NCI-H1417 (cell line): ENCODE measurements at places on chromosomes 13 and 19.

DNA sequence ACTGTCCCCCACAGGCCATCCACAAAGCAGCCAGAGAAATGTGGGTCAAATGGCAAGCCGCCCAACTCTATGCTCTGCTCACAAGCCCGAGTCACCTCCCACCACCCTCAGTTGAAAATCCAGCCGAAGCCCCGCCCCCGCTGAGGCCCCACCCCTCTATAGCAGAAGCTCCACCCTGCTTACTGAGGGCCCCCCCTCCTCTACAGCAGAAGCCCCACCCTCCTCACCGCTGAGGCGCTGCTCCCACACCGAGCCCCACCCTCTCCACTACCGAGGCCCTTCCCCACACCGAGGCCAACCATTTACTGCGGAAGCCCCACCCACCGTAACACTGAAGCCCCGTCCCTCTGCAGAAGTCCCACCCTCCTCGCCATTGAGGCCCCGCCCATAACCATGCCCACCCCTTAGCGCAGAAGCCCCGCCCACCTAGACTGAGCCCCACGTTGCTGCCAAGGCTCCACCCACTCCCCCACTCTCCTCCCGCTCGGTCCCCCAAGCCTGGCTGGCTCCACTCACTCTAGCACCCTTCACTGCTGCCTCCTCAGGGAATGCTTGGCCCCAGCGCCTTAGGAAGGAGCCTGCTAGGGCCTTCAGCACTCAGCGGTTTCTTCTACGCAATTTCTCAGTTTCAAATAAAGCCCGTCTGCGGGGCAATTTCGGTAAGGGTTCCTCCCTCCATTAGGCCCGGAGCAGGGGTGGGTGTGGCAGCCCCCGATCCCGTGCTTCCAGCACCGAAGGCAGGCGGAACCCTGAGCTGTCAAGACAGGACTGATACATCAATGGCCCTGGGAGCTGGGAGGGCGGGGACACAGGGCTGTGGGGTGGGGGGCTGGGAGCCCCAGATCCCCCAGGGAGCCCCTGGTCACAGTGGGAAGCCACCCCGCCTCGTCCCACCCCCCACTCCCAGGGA lies 9.0 kb upstream of the MYDGF start:
- DNase-seq, result peak; percentile 28

DNA sequence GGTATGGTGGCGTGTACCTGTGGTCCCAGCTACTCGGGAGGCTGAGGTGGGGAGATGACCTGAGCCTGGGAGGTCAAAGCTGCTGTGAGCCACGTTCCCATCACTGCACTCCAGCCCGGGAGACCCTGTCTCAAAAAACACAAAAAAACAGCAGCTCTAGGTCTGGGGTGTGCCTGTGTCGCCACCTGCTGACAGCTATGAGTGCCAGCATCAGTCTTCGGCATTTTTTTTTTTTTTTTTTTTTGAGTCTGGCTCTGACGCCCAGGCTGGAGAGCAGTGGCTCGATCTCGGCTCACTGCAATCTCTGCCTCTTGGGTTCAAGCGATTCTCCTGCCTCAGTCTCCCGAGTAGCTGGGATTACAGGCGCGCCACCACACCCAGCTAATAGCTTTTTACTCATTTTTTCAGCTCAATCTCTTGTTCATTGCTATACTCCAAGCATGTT lies 10.1 kb downstream of the AP2S1 start:
- peak; percentile 82 for DNase-seq

GRCh38 chr13:98533912-98534311 lies 43.0 kb downstream of the STK24 start:
- no peak for DNase-seq

GRCh38 chr19:29417048-29417447 lies 108.7 kb upstream of the VSTM2B start:
- DNase-seq, result no peak

DNA sequence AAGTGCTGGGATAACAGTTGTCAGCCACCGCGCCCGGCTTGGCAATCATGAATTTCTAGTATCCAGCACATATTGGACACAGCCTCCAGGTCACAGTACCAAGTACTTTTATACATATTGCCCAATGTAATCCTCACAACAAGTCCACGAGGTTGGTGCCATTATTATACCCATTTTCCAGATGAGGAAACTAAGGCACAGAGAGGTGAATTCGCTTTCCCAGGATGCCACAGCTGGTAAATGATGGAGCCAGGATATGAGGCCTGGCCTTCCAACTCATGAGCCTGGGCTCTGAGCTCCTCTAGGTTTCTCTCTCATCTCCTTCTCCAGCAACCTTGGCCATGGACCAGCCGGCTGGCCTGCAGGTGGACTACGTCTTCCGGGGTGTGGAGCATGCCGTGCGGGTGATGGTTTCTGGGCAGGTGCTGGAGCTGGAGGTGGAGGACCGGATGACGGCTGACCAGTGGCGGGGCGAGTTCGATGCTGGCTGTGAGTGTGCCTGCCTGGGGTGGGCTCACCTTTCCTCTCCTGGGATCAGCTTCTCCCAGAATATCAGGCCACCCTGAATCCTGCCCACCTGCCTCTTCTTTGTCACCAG lies 7.5 kb downstream of the CCDC61 start:
- no peak for DNase-seq

- DNase-seq, result no peak
Measured at GRCh38 chr19:2345076-2345475, 15.0 kb upstream of the TMPRSS9 start.

DNA sequence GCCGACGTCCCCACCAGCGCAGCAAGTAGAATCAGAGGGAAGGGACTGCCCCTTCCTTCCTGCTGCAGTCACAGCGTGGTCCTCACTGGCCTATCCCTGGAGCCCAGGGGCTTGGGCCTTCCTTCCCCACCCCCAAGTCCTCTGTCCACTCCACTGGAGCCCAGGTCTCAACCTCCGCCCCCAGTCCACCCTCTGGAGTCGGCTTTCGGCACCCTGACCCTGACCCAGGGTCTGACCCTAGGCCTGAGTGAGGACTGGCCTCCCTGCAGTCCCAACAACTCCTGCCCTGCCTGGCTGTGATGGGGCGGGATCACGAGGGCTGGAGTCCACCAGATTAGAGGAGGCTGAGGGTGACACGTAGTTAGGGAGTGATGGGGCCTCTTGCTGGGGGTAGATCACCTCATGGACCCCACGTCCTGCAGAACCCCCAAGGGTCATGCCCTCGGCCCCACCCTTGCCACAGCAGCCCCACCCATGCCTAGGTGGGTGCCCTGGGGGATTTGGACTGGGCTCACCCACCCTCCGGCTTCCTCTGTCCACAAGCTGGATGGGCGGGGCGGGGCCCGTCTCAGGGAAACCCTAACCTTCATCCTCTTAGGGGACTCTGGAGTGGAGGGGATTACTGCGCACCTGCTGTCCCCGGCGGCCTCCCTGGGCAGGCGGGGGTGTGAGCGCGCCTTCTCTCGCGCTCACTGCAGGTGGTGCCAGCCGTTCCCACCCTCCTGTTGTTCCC lies 3.8 kb downstream of the RAX2 start:
- no peak for DNase-seq

DNA sequence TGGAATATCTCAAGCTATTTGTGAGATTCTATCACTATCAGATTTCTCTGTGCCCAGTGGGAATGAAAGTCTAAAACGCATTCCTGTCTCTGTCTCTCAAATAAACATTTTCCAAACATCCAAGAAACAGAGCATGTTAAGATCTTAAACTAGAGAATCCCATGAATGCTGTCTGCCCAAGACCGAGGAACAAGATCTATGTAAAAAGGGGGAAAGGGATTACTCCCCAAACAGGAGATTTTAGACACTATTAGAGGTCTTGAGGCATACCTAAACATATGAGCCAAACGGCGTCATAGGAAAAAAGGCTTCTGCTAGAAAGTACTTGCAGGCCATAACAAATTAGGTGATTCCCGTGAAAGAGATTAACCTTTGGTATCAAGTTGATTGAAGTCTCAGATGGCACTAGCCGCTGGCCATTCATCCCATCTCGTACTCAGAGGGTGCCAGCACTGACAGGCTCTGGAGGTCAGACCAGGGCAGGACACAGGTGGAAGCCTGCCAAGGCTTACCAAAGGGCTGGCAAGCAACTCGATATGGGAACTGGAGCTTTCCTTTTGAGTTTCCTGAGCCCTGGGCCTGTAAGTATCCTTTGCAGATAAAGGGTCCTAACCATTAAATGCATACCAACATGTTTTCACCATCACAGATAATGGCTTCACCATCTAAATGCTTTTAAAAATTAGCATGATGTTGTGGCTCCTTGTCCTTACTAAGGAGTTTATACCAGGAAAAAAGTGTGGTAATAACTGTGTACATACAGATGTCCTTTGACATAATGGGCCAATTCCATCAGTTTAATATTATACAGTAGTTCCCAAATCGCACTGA lies 225.2 kb downstream of the FOXO1 start:
- DNase-seq, result no peak

DNA sequence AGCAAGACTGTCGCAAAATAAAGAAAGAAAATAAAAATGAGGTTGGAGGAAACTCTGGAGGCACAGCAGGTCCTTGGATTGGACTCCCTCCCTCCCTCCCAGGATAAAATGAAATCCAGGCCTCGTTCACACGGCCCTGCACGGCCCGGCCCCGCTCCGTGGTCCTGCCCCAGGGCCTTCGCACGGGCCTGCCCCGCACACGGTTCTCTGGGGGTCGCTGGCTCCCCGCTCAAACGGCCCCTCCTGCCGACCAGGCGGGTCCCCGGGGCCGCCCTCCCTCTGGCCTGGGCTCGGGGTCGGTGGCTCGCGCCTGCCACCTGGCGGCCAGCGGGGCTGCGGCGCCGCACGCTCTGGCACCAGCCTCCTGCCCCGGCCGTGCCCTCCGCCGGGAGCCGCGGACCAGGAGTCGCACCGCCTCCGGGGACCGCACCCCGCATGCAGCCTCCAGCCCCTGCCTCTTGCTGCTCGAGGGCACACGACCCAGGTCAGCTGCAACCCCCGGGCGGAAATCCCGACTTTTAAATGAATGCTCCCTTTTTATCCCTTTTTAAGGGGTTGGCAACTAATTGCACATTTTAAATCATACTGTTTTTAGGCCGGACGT lies 1.5 kb upstream of the WDR18 start:
- DNase-seq, result peak; percentile 89

GRCh38 chr19:2631213-2631821 lies 71.2 kb downstream of the GNG7 start:
- DNase-seq, result no peak

- no peak for DNase-seq
Measured at GRCh38 chr13:66974174-66974573, 256.0 kb downstream of the PCDH9 start.

- peak; percentile 31 for DNase-seq
Measured at GRCh38 chr19:45075301-45076028, 813 bp downstream of the ZNF296 start.
